Stomach (tissue), 19 donors: ENCODE measurements at places on chromosomes 2 and 18. TPM values are rescaled to one million over a fixed set of nuclear protein-coding genes. Genes with fewer than 3 reads are reported as not detected.

DNA sequence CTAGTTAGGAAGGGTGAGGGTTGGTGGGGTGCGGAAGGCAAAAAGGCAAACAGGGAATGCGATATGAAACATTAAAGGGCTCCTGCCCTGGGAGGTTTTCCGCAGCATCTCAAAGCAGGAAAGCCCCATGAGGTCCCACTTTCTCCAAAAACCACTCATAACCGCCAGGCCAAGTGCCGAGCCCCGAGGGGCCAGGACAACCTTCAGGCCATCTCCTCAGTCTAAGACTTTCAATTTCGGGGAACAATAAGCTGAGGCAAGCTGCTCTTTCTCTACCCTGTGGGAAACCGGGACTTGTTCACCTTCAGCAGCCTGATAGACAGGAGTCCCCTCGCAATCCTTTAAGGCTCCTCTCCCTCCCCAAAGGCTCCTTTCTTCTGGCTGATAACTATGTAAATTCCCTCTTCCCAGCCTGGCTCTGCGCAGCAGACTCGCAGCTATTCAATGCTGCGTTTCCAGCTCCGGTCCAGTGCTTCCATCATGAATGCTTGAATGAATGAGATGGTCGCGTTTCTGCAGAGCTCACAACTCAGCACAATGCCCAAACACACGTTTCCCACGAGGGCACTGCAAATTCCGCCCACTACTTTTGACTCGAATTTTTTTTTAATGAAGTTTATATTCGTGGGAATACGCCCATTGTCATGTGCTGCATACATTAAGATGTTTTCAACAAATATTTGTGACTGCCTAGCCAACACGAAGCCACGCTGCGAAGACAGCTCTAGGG is 1.4 kb downstream of the LAMA1 start:
- no peak for DNase-seq

DNA sequence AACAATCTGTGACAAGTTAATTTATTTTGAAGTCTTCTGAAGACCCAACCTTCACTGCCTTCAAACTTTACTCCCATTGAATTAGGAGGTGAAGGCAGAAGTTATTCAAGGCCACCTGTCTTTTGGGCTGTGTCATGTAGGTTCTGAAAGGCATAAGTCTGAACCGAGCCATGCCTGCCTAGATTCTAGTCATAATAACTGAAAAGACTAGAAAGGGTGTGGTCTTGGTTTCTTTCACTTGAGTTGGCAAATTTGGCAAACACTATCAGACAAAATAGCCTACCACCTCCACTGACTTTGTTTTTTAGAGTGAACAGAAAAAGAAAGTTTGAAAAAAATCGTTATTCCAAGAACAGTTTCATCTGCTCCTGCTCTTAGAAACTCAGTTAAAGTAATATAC is 38.4 kb downstream of the PPM1B start:
- DNase-seq, result no peak

- DNase-seq, result no peak
These were observed 86.1 kb downstream of the FARSB start for GRCh38 chr2:222569826-222570225.

PRKAG3 gene
- total RNA-seq, result not detected

GPC1 gene
- total RNA-seq, result 11.7 TPM

SNTG2 gene
- 19.6 TPM for total RNA-seq

- DNase-seq, result no peak
These were observed 12.6 kb downstream of the DTYMK start for GRCh38 chr2:241673797-241674725.

GRCh38 chr2:27262379-27263286 is at the start of gene SLC30A3:
Gene SLC30A3 (minus strand): TSS chr2:27263047. CDS start chr2:27262906, 141 bp downstream.
- DNase-seq, result peak; percentile 72

DNA sequence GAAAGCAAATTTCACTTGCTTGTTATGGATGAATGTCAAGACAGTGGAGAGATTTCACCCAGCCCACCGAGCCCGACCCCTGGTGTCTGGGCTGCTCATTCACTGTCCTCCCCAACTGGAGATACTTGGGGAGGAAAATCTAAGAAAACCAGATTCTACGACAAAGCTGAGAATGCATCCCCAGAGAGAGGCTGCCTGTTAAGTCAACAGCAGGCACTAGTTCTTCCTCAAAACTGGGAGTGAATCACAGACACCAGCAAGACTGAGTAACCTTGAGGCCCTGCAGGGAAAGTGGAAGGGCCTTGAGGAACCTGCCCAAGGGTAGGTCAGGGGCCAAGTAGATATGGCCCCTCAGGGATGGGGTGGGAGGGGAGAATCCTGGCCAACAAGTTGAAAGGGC is 34.2 kb upstream of the MLPH start:
- DNase-seq, result no peak

SMARCAL1 gene
- 30.9 TPM for total RNA-seq

DNA sequence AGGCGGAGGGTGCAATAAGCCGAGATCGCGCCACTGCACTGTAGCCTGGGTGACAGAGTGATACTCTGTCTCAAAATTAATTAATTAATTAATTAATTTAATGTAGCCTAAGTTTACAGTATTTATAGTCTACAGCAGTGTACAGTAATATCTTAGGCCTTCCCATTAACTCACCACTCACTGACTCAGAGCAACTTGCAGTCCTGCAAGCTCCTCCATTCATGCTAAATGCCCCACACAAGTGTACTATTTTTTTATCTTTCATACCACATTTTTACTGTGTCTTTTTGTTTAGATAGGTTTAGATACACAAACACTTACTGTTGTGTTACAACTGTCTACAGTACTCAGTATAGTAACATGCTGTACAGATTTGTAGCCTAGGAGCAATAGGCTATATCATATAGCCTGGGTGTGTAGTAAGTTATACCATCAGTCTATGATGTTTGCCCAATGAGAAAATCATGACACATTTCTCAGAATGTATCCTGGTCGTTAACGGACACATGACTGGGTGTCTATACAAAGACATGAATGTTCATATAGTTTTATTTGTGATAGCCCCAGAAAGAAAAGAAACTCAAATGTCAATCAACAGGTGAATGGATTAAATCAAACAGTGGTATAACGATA is 15.8 kb upstream of the RNU2-63P start:
- no peak for DNase-seq

- DNase-seq, result no peak
These were observed 7.1 kb downstream of the THAP4 start for GRCh38 chr2:241629762-241630435.

DNA sequence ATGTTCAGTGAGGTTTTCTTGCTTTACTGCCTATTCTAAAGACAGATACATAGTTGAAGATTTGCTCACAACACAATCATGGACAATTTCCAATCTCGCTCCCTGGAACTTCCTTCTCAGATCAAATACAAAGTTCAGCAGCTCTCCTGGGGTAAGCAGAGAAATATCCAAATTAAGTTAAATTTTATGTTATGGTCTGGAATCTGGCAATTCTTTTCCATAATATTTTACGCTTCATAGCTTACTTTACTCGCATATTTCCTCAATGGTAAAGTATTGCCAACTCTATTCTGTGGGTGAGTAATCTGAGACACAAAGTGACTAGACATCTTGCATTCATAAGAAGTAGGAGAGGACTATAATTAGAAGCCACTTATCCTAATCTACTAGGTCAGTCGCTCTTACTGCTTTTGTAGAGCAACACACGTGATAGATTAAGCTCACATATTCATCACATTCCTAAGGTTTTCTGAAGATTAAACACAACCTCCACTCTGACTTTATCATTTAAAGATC is 529.4 kb downstream of the CCDC85A start:
- no peak for DNase-seq

TXNDC2 gene
- total RNA-seq, result not detected

DNA sequence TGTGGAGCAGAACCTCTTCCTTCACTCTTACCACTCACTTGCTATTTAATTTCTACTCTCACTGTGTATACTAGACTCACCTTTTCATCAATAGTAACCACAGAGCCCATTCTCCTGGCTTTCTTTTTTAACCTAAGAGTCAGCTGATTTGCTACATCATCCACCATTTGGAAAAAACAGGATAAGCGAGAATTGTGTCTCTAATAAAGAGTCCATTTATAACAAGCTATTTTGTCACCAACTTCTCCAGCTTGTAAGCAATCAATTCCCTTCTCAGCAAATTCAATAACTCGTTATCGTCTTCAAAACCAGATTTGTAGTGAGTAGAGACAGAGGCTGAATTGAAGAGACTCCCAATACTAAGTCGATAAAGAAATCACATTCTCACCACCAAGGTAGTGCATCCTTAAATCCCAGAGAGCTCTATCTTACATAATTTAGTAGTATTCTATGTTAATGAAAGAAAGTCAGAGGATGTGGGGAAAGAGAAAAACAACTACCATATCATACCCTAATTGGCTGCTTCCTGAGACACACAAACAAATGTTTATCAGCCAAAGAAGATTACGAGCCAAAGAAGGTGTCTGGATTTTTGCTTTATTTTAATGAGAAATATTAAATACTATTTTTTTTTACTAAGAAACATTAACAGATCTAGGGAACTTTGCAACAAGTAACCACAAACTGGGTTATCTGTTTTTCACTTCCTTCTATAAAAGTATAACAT is 52.5 kb upstream of the SPTBN1 start:
- DNase-seq, result no peak

GRCh38 chr2:174341293-174341994 is 6.7 kb downstream of the SP9 start:
- DNase-seq, result peak; percentile 91

ARPC2 gene
- total RNA-seq, result 387 TPM

GRCh38 chr2:144137705-144138428 is 382.1 kb downstream of the ZEB2 start:
- no peak for DNase-seq

FTCDNL1 gene
- total RNA-seq, result not detected

GRCh38 chr2:206989311-206989710 is 50.0 kb downstream of the CPO start:
- DNase-seq, result peak; percentile 44

DNA sequence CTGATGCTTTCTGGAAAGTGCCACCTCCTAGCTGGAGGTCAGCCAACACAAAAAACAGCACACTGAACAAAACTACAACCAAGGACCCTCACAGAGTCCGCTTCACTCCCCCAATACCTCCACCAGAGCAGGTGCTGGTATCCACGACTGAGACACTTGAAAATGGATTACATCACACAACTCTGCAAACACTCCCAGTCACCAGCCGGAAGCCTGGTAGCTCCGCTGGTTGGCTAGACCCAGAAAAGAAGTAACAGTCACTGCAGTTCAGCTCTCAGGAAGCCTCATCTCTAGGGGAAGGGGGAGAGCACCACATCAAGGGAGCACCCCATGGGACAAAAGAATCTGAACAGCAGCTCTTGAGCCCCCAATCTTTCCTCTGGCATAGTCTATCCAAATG is 175.4 kb downstream of the LCLAT1 start:
- DNase-seq, result no peak

DNA sequence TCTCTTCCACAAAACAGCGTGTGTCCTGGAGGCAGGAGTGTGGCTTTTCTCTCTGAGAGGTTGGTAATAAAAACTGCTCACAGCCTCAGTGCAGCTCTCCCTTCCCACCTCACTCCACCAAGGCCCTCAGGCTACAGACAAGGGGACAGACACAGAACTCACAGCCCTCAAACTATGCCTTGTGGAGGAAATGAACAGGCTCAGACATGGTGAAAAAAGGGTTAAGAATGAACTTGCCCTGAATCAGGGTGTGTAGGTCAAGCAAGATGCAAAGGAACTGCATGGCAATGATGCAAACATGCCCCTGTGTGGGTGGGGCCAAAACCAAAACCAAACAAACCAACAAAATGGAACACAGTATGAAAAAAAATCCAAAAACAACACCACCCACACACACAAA is 125.8 kb downstream of the GALNT14 start:
- DNase-seq, result no peak

- peak; percentile 88 for DNase-seq
These were observed 20.4 kb downstream of the IFIH1 start for GRCh38 chr2:162297925-162298552.

CFC1 gene
- not detected for total RNA-seq
